ENCODE measurements at places on chromosomes 13 and 19.

DNA sequence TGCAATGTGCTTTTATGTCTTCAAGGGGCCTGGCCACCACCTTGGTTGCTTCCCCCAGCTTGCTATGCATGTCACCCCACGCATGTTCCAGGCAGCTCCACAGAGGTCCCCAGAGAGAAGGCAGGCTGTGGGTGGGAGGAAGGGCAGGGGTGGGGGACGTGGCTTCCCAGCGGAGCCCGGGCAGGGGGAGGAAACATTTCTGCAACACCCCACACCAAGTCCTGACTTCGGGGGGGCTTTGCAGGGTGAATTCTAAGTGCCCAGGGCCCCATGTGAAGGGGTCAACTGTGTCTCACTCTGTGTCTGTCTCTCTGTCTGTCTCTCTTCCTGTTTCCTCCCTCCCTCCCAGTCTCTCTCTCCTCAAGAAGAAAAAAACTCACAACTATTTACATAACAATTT is 39.6 kb downstream of the LTBP4 start:
- no peak for DNase-seq

DNA sequence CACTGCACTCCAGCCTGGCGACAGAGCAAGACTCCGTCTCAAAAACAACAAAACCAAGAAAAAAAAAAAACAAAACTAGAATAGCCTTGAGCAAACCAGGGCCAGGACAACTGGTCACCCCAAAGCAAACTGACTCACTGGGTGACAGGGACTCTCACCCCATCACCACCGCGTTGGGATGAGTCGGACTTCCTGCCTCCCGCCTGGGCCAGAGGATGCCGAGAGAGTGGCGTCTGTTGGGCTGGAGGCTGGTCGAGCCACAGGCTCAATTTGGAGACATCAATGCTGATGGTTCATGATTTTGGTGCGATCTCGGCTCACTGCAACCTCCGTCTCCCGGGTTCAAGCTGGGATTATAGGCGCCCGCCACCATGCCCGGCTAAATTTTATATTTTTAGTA is 11.6 kb downstream of the TMPRSS9 start:
- no peak for DNase-seq

DNA sequence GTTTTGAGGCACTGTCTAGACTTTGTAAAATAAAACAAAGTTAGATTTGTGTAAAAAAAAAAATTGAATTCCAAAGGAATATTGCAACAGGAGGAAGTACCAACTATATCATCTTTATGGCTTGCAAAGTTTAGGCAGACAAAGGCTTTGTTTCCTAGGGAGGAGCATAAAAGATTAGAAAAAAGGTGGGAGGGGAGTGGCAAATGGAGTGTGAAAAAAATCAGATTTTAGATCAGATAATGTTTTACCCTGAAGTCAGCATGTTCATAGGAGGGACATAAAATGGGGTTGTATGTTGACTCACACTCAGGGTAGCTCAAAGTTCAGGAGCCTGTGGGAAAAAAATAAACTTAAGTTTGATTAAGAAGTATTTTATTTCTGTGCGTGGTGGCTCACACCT is 3.7 kb downstream of the ZNF85 start:
- DNase-seq, result no peak

DNA sequence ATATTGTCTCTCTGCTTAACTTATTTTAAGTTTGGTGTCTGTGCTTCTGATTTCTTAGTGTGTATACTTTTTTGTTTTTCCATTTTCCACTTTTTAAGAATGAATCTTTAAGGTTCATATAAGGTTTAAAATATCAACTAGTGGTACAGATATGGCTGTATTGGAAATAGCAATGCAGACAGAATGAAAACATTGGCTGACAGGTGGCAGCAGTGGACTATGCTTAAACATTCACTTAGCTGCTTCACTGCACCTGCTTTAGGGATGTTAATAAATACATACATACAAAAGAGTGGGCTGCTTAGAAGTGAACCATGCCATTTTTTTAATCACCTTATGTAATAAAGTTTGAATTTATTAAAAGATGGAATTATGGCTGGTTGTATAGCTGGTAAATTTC is 27.3 kb downstream of the TM9SF2 start:
- no peak for DNase-seq

GRCh38 chr13:75353781-75354193 is 128.2 kb downstream of the TBC1D4 start:
- DNase-seq, result no peak

Data from body of pancreas (tissue), 4 donors.